Erythroblast (primary cell): ENCODE measurements at places on chromosomes 4 and X.

GRCh38 chr4:24754571-24754970, 40.8 kb upstream of the SOD3 start:
- no peak for DNase-seq

DNA sequence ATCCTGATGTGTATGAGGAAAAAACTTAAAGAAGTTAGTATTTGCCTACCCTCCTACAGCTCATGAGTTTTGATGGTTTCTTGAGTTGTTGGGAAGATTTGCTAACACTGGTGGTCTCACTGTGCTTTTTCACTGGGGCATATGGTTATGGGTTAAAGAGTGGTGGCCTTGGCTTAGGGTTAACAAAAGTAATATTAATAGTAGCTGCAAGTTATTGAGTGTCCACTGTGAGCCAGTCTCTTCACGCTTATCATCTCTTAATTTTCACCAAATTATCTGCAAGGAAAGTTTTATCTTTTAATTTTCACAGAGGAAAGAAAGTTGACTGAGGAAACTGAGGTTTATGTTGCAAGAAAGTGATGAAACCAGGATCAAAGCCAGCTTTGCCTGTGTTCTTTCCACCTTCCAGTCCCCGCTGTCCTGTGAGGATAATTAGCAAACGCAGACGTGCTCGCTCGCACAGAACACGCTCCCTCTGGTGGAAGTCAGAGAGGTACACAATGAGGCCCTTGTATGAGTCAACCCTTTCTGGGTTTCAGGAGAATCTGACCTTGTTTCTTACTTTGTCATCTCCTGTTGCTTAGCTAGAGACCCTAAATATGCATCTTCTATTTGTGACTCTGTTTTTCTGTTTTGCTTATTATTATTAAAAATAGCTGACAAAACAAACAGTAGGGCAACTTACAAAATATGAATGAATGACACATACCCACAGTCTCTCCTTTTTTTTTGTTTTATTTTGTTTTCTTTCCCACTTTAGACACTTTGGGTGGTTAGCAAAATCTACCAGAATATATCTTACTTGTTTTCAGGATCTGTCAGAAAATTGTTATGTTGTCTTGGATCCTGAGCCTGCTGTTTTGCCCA, 94.3 kb downstream of the DDIT4L start:
- peak; percentile 38 for DNase-seq

DNA sequence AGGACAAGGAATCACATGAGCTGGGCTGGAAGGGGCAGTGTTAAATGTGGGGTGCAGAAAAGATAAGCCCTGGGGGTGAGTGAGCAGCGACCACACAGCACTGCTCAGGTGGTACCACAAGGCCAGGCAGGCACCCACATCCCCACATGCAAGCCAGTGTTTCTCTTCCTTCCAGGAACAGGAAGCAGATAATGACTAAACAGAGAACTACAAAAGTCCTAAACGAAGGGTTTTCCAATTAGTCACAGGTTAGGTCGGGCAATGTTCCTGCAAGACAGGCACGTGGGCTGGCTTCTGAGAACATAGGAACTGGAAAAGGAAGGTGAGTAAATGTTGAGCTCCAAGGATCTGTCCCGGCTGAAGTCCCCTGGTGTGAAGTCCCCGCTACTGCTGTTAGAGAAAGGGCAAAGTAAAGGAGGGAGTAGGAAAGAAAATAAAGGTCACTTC, 19.5 kb downstream of the RELL1 start:
- DNase-seq, result no peak

DNA sequence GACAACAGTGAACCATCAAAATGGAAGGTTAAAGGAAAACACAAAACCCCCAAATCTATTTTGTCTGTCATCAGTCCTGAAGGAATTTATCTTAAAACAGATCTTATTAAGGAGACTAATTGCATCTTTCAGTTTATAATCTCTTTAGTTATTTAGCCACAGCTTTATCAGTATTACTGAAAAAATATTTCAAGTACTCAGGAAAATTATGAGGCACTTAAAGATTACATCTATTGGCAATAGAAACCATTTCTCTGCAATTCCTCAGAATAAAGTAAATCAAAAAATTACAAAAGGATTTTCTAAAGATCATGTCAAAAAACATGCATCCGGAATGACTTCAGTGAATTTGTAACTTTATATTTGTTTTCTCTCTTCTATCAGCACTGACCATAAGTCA, 35.2 kb downstream of the ANTXR2 start:
- DNase-seq, result no peak

GRCh38 chrX:118729042-118729652, 1.7 kb downstream of the IL13RA1 start:
- DNase-seq, result no peak

GRCh38 chrX:151396042-151396824, 773 bp upstream of the VMA21 start:
- peak; percentile 59 for DNase-seq

DNA sequence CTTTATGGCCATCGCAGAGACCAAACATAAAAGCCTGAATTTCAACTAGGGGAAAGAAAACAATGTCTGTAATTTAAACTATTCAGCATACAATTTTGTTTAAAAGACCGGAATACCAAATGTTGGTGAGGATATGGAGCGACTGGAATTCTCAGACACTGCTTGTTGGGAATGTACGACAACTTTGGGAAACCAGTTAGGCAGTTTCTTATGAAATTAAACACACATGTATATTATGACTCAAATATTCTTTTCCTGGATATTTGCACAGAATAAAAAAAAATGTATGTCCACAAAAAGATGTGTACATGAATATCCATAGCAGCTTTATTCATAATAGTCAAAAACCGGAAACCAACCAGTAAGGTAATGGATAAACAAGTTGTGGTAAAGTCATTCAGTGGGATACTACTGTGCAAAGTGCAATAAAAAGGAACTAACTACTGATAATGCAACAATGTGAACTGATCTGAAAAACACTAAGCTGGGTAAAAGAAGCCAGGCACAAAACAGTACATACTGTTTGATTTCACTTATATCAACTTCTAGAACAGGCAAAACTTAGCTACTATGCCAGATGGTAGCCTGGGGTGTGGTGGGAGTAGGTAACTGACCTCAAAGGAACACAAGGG, 152.7 kb upstream of the FTHL17 start:
- DNase-seq, result no peak

DNA sequence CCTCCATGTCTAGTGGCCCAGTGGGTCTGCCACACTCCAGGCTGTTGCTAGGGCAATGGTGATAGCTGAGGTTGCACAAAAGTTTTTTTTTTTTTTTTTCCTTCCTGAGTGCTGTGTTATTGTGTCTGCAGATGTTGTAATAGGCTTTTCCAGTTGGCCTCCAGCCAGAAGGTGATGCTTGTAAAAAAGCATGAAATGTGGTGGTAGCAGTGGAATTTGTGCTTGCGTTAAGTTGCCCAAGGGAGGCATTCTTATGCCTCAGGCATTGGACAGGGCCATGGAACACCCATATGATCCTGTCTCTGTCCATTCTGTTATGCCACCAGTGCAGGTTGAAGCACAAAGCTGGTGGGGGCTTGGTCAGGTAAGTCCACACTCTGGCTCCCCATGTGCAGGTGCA, 660.5 kb upstream of the SPANXN1 start:
- DNase-seq, result no peak

GRCh38 chrX:20382518-20383297, 116.0 kb upstream of the RPS6KA3 start:
- no peak for DNase-seq

GRCh38 chrX:78517124-78517523, 142.0 kb downstream of the RTL3 start:
- no peak for DNase-seq

GRCh38 chrX:154873329-154873728, 12.8 kb upstream of the F8A1 start:
- no peak for DNase-seq

GRCh38 chrX:112521676-112522075, 158.1 kb downstream of the LHFPL1 start:
- DNase-seq, result no peak

DNA sequence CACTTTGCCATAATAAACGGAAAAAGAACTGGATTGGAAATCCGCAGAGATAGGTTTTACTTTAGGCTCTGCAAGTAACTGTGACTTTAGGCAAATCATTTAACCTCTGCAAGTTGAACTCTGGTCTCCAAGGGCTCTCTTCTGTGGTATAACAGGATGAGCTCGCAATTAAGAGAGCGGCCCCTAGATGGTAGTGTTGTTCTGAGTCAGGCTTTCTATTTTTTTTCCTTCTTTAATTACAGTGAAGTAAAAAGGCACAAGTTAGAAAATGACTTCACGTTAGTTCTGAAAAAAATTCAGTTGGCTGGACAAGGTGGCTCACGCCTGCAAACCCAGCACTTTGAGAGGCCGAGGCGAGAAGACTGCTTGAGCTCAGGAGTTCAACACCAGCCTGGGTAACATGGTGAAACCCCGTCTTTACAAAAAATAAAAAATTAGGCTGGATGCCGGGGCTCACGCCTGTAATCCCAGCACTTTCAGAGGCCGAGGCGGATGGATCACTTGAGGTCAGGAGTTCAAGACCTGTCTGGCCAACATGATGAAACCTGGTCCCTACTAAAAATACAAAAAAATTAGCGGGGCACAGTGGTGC, 18.0 kb downstream of the RPS3A start:
- DNase-seq, result peak; percentile 46

GRCh38 chr4:109155084-109155483, 147.4 kb downstream of the COL25A1 start:
- DNase-seq, result no peak

DNA sequence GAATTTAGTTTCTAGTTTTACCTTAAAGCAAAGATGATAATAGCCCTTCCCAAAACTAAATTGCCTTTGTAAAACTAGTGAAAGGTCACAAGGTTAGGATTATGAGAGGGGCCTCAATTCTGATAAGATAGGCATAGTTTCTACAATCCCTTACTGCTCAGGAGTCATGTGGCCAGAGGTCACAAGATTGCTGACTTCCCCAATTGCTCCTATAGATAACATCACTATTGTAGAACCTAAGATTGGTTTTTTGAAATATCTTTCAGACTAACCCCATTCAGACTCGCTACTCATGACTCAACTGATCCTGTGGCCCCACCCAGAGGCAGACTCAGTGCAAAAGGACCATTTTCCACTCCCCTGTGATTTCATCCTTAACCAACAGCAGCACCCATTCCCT, 70.3 kb downstream of the SCD5 start:
- DNase-seq, result no peak

- no peak for DNase-seq
These were observed 4.5 kb upstream of the FGF16 start for GRCh38 chrX:77442728-77443127.

GRCh38 chr4:182600093-182600492, 317.1 kb downstream of the DCTD start:
- DNase-seq, result no peak

- DNase-seq, result no peak
These were observed 196.4 kb downstream of the DMD start for GRCh38 chrX:33014949-33015348.

DNA sequence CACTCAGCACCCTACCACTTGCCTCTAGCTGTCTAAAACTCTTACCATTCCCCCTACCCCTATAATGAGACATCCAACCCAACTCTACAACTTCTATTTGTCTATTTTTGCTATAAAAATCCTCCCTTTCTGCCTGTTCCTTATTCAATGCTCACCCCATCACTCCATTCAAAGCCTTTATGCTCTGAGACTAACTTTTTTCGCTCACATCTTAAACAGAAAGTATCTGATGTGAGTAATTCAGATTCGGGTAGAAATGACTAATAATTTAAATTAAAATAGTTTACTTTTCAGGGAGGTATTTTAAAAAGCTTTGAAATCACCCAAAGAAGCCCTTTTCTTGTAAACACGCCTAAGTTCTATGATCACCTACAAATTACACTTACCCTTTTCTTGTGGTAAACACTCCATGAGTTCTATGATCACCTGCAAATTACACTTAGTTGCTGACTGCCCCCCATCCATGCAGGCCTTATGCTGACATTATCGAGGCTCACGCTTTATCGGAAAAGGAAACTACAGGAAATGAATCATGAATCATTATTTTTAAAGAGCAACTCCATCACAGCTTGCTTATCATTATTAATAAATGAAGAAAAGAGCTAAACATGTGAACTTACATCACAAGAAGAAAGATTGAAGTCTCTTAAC, 168.7 kb upstream of the PPP1R2C start:
- DNase-seq, result no peak

DNA sequence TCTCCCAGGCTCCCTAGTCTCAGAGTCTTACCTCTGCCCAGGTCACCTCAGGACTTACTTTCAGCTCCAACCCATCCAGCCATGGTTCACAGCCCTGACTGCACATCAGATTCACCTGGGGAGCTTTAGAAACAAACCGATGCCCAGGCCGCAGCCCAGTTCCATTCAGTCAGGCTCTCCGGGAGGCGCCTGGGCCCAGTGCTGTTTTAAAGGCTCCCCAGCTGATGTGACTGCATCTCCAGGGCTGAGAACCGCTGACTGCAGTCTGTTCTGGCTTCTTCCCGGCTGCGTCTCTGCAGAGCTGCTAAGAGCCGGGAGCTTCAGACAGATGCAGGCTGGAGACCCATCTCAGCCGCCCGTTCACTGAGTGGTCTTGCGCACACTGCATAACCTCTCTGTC, 44.4 kb upstream of the LGI2 start:
- no peak for DNase-seq

GRCh38 chrX:78048052-78048451, 56.0 kb upstream of the PGK1 start:
- no peak for DNase-seq

GRCh38 chrX:153953342-153953830, 8.9 kb upstream of the RENBP start:
- peak; percentile 72 for DNase-seq

DNA sequence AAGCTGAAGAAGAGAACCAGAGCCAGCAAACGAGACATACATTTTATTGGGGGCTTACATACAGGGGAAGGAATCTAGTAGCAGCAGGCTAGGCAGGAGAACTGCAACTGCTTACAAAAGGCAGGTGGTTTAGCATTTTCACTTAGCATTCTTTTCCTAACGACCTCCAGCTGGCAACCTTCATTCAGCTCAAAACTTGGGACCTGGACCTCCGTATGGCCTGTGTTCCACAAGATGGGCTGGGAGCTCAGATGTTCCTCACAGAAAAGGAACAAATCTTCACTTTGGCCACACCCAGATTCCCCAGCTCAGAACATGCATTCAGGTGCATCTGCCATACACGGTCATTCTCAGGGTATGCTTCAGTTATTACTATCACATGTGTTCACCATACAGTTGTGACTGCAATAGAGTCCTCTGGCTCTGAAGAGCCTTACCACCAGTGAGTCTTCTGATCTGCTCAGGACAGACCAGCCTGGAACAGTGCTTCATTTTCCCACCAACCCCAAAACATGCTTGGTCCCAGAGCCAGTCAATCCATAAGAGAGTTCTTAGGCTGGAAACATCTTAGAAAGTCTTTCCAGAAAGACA, 29.6 kb upstream of the AP1AR start:
- no peak for DNase-seq

GRCh38 chr4:3240936-3241522, 7.9 kb upstream of the MSANTD1 start:
- no peak for DNase-seq

DNA sequence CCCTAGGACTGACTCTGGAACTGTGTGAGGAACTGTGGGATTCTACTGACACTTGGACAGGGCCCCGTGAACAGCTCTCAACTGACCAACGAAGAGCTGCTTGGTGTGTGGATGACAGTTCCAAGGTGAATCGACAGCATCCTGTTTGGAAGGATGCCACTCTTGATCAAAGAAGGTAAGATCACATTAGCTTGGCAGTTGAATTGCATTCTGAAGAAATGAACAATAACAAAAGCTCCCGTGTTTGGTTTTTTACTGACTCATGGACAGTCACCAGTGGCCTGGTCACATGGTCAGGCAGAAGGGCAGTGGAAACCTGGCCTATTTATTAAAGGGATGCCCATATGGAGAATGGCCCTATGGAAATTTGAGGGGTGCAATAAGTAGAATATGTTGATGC, 33.1 kb upstream of the GPR34 start:
- no peak for DNase-seq
